ENCODE measurements at places on chromosomes 5 and 9.
A peak's percentile ranks its signal among the peaks of the same experiment; 100 is the strongest.

- DNase-seq = peak; percentile 68
Measured at GRCh38 chr9:89522261-89522958, 24.5 kb upstream of the SEMA4D start.

GRCh38 chr5:150763023-150763769 is 4.4 kb upstream of the DCTN4 start:
- DNase-seq = no peak

- no peak for DNase-seq
Measured at GRCh38 chr5:10198021-10198420, 51.7 kb downstream of the ATPSCKMT start.

DNA sequence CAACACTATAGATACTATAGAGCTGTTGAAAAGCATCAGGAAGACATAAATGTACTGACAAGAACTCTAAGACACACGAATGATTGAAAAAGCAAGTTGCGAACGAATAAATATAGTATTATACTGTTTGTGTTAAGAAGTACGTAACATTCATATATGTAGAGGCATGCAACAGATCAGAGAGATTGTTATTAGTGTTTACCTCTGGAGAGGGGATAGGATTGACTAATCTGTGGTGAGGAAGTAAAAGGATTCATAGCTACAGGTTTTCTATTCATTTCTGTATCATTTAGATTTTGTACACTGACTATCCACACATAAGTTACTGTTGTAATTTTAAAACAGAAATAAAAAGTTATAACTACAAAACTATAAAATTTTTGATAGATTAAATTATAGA is 147.6 kb upstream of the SV2C start:
- no peak for DNase-seq

- DNase-seq = no peak
Measured at GRCh38 chr5:179137016-179137642, 77.0 kb downstream of the ZNF354C start.

DNA sequence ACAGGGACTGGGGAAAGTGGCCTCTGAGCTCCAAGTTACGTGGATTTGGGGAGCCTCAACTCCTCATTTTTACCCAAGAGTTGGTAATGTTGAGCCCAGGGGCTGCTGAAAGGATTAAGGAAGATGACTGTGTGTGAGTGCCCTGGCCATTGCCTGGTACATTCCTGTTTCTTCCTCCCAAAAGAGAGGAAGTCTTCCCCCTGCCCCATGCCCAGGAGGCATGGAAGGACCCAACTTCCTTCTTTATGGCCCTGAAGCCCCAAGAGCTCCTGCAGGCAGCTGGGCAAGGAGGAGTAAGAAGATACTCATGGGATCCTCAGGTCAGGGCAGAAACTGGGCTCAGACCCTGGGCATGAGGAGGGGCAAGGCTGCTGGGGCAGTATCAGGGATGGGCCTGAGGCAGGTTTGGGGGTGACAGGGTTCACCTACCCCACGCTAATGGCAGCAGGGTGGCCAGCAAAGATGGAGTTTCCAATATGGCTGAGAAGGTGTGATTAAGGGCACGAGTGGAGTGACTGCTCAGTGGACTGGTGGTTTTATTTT is 118.3 kb upstream of the MVB12B start:
- DNase-seq = no peak

GRCh38 chr9:6133346-6134063 is 82.1 kb upstream of the IL33 start:
- DNase-seq = no peak

All from activated naive CD4-positive, alpha-beta T cell treated with Interleukin-2 at 50 U/mL for 16 hours (primary cell).